Stomach (tissue), 19 donors: ENCODE measurements at places on chromosomes 16 and 17.
A peak's percentile ranks its signal among the peaks of the same experiment; 100 is the strongest.

DNA sequence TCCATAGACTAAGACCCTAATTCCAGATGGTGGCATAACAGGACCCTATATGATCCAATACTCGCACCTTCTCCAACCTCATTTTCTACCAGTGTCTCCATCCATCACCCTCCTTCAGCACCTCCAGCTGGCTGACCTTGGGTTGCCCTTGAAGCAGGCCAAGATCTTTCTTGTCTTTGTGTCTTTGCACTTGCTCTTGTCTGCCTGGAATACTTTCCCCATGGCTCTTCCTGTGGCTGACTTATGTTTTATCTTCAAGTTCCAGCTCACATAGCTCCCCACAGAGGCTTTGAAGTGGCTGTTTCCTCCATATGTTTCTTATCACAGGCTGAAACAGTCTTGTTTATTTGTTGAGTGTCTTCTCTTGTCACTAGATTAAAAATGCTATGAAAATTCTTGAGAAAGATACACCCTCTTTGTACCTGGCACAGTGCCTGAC, 29.6 kb upstream of the MMD start:
- no peak for DNase-seq

DNA sequence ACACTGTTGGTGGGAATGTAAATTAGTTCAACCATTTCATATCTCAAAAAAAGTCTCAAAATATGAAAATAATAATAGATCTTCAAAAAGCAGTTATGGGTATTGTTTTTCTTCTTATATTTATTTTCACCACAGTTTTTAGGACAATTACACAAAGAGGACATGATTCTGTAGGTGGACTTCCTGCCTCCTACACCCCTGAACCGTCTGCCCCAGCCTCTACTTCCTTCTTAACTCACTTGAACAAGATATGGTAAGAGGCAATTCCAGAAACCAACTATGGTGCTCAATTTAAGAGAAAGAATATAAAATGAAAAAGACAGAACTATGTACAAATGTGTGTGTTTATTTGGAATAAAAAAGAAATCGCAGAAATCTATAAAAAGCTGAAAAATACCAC, 74.1 kb upstream of the MON1B start:
- no peak for DNase-seq

- no peak for DNase-seq
Measured at GRCh38 chr16:2787406-2787805, at the start of gene PRSS33. TSS of gene PRSS33 (minus strand) at chr16:2787560. CDS start at chr16:2786547, 1,013 bp downstream.

DNA sequence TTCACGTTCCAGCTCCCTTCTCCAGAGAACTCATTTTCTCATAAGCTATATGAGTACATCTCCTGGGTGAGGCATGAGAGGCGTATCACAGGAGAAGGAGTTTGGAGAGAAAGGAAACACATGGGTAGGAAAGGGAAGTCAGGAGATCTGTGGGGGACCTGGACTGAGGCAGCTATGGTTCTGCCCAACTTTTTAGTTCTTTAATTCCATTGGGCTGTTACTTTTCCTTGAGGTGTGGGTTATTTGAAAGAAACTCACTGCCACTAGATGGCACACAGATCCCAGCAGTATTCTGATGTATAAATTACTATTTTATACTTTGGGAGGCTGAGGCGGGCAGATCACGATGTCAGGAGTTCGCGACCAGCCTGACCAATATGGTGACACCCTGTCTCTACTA, 63.6 kb downstream of the NUP93 start:
- peak; percentile 50 for DNase-seq

- DNase-seq = no peak
Measured at GRCh38 chr16:48383009-48383876, 2.0 kb downstream of the SIAH1 start.

- peak; percentile 83 for DNase-seq
Measured at GRCh38 chr16:56637814-56638750, at the start of gene MT1A. TSS of gene MT1A (plus strand) at chr16:56638666. CDS start at chr16:56638739, 73 bp downstream.

DNA sequence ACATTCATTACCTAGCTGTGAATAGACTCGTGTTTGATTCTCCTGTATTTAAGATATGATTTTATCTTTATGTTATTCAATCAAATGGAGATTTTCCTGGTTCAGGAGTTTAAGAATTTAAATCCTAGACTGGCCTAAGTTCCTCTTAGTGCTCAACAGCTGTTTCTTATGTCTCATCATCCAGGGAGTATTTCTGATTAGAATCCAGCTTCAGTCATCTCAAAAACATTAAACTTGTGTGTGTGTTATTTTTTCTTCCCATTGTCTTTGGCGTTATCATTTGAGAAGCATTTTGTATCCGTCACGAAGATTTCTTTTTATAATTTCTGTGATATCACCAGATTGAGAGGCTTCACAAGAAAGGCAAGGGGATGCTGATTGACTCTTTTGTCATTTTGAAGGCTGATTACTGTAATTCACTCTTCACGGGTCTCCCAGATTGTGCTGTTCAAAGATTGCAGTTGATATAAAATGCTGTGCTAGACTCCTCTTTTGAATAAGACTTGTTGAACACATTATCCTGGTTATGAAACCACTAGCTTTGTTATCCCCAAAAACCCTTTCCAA, 204.8 kb downstream of the CDH8 start:
- DNase-seq = no peak

GRCh38 chr17:56108811-56109284, 44.4 kb upstream of the ANKFN1 start:
- DNase-seq = peak; percentile 71

- no peak for DNase-seq
Measured at GRCh38 chr17:49875685-49876084, 27.8 kb upstream of the TAC4 start.

DNA sequence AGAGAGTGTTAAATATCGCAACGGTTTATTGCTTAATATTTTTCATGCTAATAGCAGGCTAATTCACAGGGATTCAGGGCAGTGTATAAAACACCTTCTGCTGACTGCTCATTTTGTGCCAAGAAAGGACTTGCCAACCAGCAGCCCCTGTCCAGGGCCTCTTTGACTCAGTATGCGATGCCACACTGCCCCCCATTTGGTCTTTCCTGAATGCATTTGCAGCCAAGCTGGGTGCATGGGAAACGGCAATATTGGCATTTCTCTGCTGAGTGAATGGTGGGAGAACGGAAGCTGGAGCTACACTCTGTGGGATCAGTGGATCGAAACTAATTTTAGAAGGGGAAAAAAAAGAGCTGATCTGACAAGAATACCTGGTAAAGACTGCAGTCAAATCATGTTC, 152.9 kb upstream of the C16orf82 start:
- DNase-seq = peak; percentile 5

DNA sequence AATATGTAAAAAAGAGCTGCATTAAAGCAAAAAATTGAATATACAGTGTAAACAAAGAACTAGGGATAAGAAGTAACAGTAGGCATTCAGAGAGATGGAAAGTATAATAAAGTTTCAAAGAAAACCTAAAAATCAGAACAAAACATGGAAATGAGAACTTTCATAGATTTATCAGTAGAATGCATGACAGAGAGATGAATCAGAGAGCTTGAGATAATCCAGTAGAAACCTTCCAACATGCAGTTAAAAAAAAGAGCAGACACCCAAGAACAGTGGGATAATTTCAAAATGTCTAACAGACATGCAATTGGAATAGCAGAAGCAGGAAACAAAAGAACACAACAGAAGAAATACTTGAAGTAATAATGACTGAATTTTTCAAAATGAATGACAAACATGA, 1384.2 kb downstream of the CDH11 start:
- no peak for DNase-seq

GRCh38 chr17:76237859-76238313, 2.4 kb downstream of the RNF157 start:
- peak; percentile 13 for DNase-seq

GRCh38 chr17:8753976-8754440, 4.3 kb downstream of the SPDYE4 start:
- no peak for DNase-seq

DNA sequence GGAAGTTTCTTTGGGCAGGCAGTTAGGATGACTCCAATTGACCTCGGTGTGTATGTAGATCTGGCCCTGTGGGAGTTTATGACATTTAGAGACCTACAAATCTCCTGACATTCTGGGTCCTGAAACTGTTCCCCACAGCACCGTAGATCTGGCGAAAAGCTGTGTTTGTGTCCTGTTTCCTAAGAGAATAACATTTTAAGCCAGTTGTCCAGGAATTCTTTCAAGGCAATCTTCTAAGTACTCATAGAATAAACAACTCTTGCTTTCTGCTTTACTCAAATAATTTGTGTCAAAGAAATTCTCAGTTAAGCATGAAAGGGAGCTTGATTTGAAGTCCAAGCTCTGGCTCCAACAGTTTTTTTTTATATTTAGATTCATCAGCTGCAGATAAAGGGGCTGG, 78.5 kb upstream of the ELAC2 start:
- no peak for DNase-seq

GRCh38 chr17:62657145-62657665, 29.7 kb downstream of the MRC2 start:
- no peak for DNase-seq

DNA sequence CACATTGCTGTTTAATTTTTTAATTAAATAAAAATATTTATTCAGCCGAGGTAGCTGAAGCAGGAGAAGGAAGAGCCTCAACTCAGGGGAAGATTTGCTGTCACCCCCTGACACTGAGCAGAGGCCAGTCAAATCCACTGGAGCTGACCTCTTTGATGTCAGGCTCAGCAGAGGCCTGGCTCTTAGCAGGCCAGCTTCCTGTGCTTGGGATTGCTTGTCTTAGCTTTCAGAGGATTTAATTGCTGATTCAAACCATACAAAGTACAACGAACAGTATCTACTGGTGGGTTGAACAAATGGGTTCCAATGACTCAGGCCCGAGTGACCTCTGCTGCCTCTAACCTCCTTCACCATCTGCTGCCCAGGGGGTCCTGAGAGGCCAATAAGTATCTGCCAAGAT, 417.0 kb upstream of the HSBP1 start:
- DNase-seq = peak; percentile 9

DNA sequence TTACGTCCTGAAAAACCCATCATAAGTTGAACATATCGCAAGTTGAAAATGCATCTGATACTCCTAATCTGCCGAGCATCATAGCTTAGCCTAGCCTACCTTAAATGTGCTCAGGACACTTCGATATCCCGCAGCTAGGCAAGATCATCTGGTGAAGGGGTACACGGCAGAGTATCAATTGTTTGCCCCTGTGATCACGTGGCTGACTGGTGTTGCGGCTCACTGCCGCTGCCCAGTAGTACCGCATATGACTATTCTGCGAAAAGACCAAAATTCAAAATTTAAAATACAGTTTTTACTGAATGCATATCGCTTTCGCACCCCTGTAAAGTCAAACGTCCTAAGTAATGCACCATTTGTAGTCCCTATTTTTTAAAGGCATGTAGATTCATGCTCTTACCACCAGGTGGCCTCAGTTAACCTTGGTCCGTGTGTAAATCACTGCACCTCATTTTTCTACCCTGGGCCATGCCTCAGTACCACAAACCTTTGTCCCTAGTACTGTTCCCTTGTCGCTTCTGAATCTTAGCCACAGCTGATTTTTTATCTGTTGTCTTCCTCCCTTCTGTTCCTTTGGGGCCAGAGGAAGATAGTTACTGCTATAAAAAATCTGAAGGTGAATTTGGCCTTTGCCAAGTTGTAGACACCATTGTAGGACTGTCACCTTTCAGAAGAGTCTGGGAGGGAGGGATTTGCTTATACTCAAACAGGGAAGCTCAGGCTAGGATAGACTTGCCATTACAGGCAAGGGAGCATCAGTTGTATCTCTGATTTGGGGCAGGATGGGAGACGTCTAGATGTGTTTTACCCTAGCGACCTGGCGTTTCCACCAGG, 34.4 kb downstream of the WWP2 start:
- no peak for DNase-seq

- DNase-seq = no peak
Measured at GRCh38 chr17:41167561-41167960, 460 bp downstream of the KRTAP4-3 start.

- no peak for DNase-seq
Measured at GRCh38 chr17:77167472-77168306, 26.9 kb downstream of the SEC14L1 start.

DNA sequence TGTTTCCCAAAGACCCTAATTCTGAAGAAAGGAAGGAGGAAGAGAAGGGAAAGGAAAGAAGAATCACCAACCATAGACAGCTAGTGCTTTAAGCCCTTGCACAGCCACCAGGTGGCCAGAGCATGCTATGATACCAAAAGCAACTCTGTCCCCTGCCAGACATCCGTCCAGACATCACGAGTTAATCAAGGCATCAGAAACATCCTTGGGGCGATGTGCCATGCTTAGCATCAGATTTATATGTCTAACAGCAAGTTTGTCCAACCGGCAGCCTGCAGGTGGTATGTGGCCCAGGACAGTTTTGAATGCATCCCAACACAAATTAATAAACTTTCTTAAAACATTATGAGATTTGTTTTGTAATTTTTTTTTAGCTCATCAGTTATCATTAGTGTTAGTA, 2.9 kb upstream of the CRYBA1 start:
- no peak for DNase-seq

GRCh38 chr17:71503710-71504465, 616.9 kb upstream of the SOX9 start:
- no peak for DNase-seq

GRCh38 chr16:83494459-83494858, 313.3 kb upstream of the HSBP1 start:
- DNase-seq = no peak

GRCh38 chr17:30296499-30297080, 4.8 kb upstream of the BLMH start:
- DNase-seq = no peak

DNA sequence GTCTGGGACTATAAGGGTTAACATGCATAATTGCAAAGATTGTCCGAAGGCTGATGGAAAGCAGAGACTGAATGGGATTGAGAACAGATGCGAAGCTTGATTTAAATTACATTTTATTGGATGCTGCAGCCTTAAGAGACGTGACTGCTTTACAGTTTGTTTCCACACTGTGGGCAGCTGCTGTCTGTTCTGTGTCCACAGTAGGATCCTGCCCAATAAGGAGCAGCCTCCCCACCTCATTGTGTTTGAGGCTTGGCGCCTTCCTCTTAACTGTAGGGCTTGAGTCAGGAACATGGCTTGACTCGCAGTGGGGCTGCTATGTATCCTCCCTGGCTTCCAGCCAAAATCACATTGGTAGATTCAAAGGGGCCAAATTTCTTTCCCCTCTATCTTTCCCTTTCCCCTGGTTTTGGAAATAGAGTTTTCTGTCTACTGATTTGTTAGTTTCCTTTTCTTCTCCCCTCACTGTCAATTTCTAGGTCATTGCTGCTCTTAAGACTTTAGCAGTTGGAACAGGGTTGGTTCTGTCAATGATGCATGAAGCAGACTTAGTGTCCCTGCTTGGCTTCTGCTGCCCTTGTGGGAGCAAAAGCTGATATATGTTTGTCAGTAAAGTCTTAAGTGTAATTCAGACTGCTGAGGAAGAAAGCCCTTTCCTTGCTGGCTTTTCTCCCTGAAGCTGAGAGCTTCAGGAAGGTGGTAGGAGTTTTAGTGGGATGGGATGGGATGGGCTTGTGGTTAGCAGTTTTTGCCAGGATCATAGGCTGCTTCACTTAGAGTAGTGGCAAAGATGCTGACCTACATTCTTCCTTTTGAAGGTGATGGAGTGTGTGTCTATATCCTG, 5.0 kb upstream of the RARA start:
- DNase-seq = no peak

GRCh38 chr16:26665166-26665939, 401.4 kb upstream of the C16orf82 start:
- no peak for DNase-seq
